ENCODE measurements at places on chromosomes 1 and 21. TPM values are rescaled to one million over a fixed set of nuclear protein-coding genes. Genes with fewer than 3 reads are reported as not detected.

Gene LDLRAD1
- not detected for total RNA-seq

Gene TAS1R3
- total RNA-seq: 0.20 TPM

Gene MYOM3
- 6.7 TPM for total RNA-seq

Gene ALDH4A1
- total RNA-seq: 14.2 TPM

Gene HORMAD1
- total RNA-seq: 9.5 TPM

Gene ESRRG
- not detected for total RNA-seq

Gene ADORA3
- not detected for total RNA-seq

Gene FAM72D
- total RNA-seq: 4.9 TPM

Gene ARHGAP30
- total RNA-seq: 0.14 TPM

Gene PARS2
- 4.2 TPM for total RNA-seq
